ENCODE measurements at places on chromosomes 1 and 21.

DNA sequence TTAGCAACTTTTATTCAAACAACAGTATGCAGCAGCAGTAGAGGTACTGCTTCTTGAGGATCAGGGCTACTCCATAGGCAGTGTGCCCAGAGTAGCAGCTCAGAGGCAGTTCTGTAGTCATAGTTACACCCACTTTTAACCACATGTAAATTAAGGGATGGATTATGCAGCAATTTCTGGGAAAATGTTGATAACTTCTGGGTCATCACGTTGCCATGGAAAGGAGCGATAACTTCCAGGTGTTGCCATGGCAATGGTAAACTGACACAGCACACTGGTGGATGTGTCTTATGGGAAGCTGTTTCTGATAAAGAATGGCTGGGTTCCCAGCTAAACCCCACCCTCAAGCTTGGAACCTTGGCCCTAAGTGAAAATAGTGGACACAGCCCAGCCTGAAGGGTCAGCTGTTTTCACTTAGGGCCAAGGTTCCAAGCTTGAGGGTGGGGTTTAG is 29.0 kb upstream of the PLA2G2A start:
- no peak for DNase-seq

- no peak for DNase-seq
Measured at GRCh38 chr1:43648876-43649477, 972 bp upstream of the KDM4A start.

DNA sequence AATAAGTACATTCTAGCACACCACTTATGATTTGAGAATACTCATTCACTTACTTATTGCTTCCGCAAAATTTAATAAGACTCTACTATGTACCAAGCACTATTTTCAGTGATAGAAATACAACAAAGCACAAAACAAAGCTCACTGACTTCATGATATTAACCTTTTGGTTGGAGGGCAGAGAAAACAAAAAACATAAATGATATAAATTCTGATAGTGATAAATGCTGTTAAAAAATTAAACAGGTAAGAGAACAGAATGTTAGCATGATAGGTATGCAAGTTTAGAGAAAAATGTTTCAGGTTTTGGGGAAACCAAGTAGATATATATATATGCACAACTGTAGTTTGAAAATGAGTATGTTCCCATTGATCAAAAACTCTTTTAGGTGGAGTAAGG is 1.2 kb downstream of the LRRC40 start:
- DNase-seq: no peak

DNA sequence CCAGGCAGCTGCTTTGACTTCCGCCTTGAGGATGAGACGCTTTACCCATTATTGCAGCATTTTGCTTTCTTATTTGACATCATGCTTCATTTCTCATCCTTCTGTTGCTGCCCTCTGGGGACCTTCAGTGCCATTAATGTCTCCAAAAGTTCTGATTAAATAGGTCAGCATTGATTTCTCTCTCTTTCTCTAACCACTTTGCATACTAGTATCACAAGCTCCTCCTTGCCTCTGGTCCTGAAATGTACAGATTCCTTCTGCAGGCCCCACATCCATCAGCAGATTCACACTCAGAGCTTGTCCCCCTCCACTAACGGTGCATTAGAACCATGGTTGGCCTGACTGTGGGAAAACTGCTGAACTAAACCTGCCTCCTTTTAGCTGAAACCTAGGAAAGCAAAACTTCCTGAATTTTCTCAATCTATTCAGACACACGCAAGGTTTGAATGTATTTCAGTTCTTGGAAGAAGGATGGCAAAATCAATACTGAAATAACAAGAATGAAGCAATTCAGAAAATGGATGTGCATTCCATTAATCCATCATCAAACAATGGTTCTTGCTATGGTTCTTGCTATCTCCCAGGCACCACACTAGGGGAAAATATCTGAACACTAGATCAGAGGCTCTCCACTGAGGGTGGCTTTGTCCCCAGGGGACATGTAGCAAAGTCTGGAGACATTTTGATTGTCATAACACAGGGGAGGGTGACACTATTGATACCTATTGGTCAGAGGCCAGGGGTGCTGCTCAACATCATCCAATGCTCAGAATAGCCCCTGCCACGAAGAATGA is 154.5 kb downstream of the PCP4 start:
- DNase-seq: no peak

DNA sequence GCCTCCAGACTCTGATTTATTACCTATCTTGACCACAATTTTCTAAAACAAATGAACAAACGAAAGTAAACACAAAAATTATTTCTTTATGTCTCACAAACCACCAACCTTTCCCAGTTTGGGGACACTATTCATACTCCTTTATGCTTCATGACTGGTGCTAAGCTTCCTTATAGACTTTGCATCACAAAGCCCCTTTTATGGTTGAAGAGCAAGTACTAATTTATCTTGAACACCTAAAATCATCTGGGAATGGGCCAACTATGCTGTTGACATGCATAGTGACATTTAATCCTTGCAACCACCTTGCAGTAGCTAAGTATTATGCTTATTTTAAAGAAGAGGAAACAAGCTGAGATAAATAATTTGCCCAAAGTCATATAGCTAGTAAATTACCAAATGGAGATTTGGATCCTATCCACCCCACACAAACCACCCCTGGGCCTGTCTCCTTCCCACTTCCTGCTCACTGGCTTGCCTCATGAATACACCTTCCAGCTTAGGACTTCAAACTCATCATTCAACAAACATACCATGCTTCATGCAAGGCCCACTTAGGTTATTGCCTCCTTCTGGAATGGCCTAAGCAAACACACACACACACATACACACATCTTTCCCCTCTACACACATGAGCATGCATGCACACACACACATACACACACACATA is 192.2 kb downstream of the PLPP3 start:
- no peak for DNase-seq

DNA sequence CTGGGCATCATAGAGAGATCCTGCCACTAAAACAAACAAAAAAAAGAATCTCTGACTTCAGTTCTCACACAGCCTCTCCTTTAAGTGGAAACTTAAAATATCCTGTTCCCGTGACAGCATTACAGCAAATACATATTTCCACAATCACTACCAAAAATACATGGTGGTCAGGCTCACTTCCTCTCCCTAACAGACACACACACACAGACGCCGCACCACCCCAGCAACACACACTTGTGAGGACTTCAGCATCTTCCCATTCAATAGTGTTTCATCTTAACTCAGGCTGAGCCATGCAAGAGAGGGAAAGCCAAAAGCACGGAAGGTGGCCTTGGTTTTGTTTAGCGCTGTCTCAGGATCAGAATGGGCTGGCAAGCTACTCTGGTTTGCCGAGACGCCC is 21.9 kb downstream of the KIAA1614 start:
- DNase-seq: no peak

- DNase-seq: no peak
Measured at GRCh38 chr1:221841251-221841982, 99.5 kb upstream of the DUSP10 start.

- no peak for DNase-seq
Measured at GRCh38 chr21:29256126-29256910, 42.4 kb upstream of the BACH1 start.

- no peak for DNase-seq
Measured at GRCh38 chr1:29511436-29511835, 275.1 kb downstream of the PTPRU start.

- DNase-seq: no peak
Measured at GRCh38 chr1:168091720-168092550, 44.8 kb downstream of the GPR161 start.

DNA sequence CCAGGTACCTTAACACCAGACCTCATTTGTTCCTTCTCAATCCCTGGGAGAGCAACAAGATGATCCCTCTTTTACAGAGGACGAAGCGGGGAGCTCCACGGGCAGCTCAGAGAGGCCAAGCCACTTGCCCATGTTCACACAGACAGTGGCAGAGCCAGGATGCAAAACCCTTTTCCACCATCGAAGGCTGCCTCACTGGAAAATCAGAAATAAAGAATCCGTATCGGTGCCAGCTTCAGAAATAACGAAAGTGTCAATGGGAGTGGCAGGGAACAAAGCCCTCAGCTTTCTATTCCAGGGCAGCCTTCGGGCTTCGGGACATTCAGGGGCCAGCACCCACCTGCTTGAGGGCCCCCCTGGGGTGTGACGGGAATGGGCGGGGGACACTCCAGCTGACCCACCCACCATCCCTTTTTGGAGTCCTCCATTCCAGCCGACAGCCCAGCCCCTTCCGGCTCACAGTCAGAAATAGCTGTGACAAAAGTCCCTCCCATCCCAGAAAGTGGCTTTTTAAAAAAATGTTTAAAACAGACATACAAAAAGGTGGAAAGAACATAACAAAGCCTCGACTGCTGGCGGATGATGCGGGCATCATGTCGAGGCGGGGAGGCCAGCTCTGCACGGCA is 6.0 kb downstream of the IFFO2 start:
- no peak for DNase-seq

DNA sequence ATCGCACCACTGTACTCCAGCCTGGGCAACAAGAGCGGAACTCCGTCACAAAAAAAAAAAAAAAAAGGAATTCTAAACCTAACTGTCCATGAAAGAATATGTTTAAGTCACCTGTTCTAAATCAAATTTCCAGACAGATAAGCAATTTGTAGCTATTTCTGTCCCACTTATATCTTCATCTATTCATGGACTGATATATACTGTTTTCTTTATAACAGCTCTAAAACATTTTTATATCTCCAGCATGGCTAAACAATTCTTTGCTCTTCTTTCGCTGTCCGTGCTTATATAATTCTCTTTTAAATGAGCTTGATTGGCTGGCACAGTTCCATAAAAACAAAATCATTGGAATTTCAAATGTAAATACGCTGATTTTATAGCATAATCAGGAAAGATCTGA is 30.5 kb downstream of the BRWD1 start:
- no peak for DNase-seq

DNA sequence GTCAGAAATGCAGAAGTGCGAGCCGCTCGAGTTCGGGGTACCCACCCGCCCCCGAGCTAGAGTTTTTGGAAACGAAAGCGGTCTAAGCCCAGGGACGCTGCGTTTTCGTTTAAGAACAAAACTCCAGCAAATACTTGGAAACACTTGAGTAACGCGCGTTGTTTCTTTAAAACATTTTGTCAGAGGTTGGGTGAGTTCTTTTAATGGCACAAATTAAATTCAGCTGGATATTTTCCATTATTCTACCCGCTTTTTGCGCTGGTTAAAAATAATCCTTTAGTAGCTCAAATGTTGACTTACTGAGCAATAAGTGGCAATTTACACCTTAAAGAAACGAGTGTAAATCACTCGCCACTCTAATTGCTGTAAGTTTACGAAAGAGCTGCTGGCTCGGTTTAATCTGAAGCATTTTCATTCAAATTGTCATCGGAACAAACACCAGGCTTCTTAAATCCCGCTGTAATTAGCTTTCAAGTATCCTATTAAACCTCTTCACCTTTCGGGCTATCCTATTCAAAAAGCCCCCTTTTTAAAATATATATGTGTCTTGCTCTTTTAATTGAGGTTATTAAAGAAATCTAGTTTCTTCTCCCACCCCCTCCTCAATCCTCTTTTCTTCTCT is 1.5 kb downstream of the LHX8 start:
- DNase-seq: no peak

GRCh38 chr1:224817382-224817781 is 112.1 kb upstream of the DNAH14 start:
- DNase-seq: no peak

- no peak for DNase-seq
Measured at GRCh38 chr1:156073740-156074139, 8.5 kb downstream of the MEX3A start.

GRCh38 chr1:174397261-174397660 is 50.5 kb upstream of the GPR52 start:
- no peak for DNase-seq

GRCh38 chr1:10692401-10693021 is 103.9 kb downstream of the CASZ1 start:
- DNase-seq: peak; percentile 54

- no peak for DNase-seq
Measured at GRCh38 chr1:197606168-197606845, 169.0 kb downstream of the DENND1B start.

DNA sequence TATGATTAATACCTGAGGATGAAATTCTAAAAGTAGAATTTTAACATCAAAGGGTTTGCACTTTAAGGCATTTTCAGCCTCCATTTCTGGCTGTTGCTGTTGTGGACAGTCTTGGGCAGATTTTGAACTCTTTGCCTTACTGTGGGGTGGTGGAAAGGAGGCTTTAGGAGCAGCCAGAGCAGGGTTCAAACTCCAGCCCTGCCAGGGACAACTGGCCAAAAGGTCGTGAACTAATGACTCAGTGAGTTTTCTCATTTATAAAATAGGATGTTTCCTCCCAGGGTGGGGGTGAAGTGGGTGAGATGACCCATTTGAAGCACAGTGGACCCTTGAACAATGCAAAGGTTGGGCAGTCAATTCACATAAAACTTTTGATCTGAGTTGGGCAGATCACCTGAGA is 36.7 kb downstream of the MAPKAPK2 start:
- DNase-seq: no peak

- no peak for DNase-seq
Measured at GRCh38 chr1:74673351-74674111, at the start of gene ERICH3. TSS of gene ERICH3 (minus strand) at chr1:74673792. CDS start at chr1:74673519, 273 bp downstream.

DNA sequence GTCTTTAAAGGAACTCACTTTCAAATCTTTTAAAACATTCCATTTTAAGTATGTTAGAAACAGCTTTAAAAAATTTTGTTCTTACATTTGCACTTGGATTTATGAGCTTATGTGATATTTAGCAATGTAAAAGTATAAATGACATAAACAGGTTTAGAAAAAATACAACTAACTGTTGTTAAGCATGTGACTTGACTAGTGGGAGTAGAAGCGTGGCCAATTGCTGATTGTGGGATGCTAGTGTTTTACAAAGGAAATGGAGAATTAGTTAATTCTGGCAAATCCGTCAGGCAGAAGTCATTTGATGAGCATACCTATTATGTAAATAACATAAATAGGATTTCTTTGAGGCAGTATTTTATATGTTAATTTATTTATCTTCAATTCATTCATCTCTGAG is 175.8 kb downstream of the ADGRL2 start:
- no peak for DNase-seq

DNA sequence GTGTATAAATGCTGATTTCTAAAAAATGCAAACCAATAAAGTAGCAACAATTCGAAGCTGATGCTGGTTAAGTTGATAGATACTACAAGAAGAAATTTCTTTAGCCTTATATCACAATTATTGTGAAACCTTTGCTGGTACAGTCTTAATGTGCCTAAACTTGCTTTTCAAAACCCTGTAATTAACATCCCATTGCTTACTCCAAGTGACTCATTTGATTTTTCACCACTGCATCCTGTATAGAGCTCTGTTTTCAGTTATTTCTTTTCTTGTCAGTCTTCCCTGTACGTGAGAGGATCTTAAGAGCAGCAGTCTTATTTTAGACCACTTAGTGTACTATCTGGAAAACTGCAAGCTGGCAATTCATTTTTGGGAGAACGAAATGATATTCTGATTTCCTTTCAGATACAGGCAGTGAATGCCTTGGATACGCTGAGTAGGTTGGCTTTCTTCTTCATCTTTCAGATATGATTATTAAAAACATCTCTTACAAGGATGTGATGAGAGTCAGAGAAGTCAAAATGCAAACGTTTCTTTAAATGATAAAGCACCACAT is 210.3 kb downstream of the KCTD3 start:
- no peak for DNase-seq

GRCh38 chr1:42838482-42839190 is 7.8 kb upstream of the ZNF691 start:
- DNase-seq: no peak
